Activated T-helper 1 cell treated with anti-CD3 and anti-CD28 coated beads, Interleukin-12 subunit alpha, Interleukin-12 subunit beta, Interleukin-2, Interleukin-4 antibody, amounts not matched to agents 30 ng/mL and 10 ng/mL and 1 ng/mL, durations not matched to agents 14 hours and 24 hours and 36 hours (primary cell): ENCODE measurements at places on chromosomes 1 and 21.

DNA sequence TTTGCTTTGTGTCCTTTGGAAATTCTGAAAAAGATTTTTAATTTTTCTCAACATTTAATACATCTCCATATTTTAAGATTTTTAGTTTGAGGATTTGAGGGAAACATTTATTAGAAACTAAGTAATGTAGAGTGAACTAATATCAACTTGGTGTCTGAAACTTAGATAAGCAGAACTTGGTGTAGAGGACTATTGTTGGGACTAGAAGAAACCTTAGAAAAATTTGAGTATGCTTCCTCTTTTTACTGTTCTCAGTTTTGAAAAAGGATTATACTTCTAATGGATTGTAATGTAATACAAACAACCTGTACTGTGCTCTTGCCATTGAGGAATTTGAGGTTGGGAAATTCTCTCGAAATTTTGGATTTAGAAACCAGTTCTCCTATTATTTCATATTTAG is 2.4 kb downstream of the FNBP1L start:
- peaks cover 18% of the 10 kb centered on the region for H3K4me1 ChIP-seq
- DNase-seq, result no peak
- no peaks in the 10 kb centered on the region for H3K36me3 ChIP-seq
- H3K27me3 ChIP-seq, result peaks cover 70% of the 10 kb centered on the region

- H3K27ac ChIP-seq, result no peak overlapping the region
- no peaks in the 10 kb centered on the region for H3K4me1 ChIP-seq
- H3K27me3 ChIP-seq, result no peaks in the 10 kb centered on the region
- no peaks in the 10 kb centered on the region for H3K36me3 ChIP-seq
- no peak overlapping the region for H3K4me3 ChIP-seq
- no peak for DNase-seq
These were observed 128.1 kb downstream of the KAZN start for GRCh38 chr1:14726606-14727005.

DNA sequence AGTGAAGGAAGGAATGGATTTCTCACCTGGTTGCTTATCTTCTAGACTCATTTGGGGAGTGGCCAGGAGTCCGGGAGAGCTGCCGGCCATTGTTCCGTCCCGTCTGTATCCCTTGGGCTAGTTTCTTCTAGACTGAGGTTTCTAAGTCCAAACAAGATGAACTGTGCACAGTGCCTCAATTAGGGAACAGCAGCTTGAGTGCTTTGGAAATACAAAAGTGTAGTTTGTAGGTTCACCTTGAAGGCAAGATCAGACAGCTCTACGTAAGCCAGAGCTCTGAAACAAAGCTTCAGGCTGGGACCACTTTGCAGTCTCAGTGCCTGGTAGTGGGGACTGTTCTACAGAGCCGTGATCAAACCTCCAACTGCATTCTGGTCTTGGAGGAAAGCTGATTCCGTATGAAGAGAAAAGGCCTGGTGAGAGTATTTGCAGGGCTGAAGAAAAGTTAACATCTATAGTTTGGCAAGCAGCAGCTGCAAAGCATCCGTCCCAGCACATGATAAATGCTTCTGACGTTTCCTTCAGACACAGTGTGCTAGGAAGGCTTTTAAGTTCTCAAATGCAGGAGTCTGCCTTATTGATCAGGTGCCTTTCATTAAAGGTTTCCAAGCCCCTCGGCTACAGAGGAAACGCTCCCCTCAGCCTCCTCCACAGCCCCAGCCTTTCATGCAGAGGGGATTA is 432.8 kb downstream of the KIF26B start:
- H3K4me1 ChIP-seq, result no peaks in the 10 kb centered on the region
- H3K4me3 ChIP-seq, result no peak overlapping the region
- DNase-seq, result no peak
- H3K36me3 ChIP-seq, result no peaks in the 10 kb centered on the region
- H3K27ac ChIP-seq, result no peak overlapping the region

- H3K36me3 ChIP-seq, result peaks cover 49% of the 10 kb centered on the region
- peaks cover 2% of the 10 kb centered on the region for H3K27me3 ChIP-seq
- no peak for DNase-seq
- peak overlapping the region; percentile 89 for H3K27ac ChIP-seq
These were observed 3.0 kb downstream of the TIAM1 start for GRCh38 chr21:31340942-31341487.

DNA sequence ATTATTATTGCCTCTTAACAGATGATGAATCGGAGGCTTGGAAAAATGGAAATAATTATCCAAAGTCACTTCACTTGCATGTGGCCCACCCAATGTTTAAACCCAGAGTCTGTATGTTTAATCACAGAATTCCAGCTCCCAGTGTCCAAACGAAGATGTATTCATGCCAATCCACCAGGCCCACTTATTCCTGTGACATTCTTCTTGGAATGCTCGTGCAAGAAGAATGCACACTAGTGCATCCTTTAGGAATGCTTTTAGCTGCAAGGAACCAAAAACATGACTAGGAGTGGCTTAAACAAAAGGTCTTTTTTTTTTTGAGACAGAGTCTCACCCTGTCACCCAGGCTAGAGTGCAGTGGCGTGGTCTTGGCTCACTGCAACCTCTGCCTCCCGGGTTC is 8.9 kb upstream of the OPRD1 start:
- DNase-seq, result no peak
- H3K4me1 ChIP-seq, result no peaks in the 10 kb centered on the region
- peaks cover 26% of the 10 kb centered on the region for H3K27me3 ChIP-seq
- H3K36me3 ChIP-seq, result no peaks in the 10 kb centered on the region
